ENCODE measurements at places on chromosomes 16 and 17. TPM values are rescaled to one million over a fixed set of nuclear protein-coding genes. Genes with fewer than 3 reads are reported as not detected.

GRCh38 chr16:31876951-31877828 is 3.6 kb downstream of the ZNF267 start:
- peak; percentile 78 for DNase-seq
- peaks cover 79% of the 10 kb centered on the region for H3K4me1 ChIP-seq
- peak overlapping the region; percentile 88 for H3K4me3 ChIP-seq
- peak overlapping the region; percentile 96 for H3K27ac ChIP-seq

DNA sequence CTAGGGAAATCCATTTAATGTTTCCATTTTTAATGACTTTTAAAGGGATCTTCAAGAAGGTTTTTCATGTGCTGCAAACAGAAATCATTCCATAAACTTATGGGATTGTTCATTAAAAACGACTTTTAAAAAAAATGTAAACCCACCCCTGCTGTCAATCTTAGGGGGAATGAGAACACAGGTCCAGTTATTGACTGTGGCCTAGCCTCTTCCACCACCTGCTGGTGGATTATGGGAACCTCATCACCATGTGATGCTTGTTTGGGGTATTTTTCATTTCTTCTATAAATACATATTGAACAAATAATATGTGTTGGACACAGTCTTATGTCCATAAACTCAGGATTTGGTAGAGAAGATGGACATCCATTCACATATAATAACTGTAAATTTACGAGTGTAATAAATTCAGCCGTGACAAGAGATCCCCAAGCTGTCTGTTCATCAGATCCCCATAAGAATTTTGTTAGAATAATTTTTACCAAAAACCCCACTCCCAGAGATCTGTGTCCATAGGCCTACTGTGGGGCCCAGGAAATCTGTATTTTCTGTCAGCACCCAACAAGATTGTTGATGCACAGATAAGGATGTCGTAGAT is 42.0 kb upstream of the TMC5 start:
- no peaks in the 10 kb centered on the region for H3K27me3 ChIP-seq
- H3K27ac ChIP-seq: no peak overlapping the region
- H3K4me3 ChIP-seq: no peak overlapping the region
- DNase-seq: peak; percentile 54

GRCh38 chr17:65892912-65893377 is 299.0 kb downstream of the CEP112 start:
- no peak for DNase-seq
- H3K27me3 ChIP-seq: no peaks in the 10 kb centered on the region
- no peaks in the 10 kb centered on the region for H3K36me3 ChIP-seq
- H3K4me3 ChIP-seq: no peak overlapping the region
- H3K4me1 ChIP-seq: peaks cover 5% of the 10 kb centered on the region
- no peak overlapping the region for H3K27ac ChIP-seq

GRCh38 chr16:48536614-48537200 is 73.3 kb downstream of the N4BP1 start:
- H3K36me3 ChIP-seq: no peaks in the 10 kb centered on the region
- peaks cover 17% of the 10 kb centered on the region for H3K4me1 ChIP-seq
- H3K27me3 ChIP-seq: no peaks in the 10 kb centered on the region
- peak; percentile 25 for DNase-seq

GRCh38 chr16:86862595-86863280 is 284.4 kb downstream of the FOXL1 start:
- no peak overlapping the region for H3K4me3 ChIP-seq
- no peak overlapping the region for H3K27ac ChIP-seq
- DNase-seq: no peak
- H3K36me3 ChIP-seq: no peaks in the 10 kb centered on the region
- no peaks in the 10 kb centered on the region for H3K27me3 ChIP-seq
- no peaks in the 10 kb centered on the region for H3K4me1 ChIP-seq

- DNase-seq: no peak
- H3K27ac ChIP-seq: no peak overlapping the region
- peaks cover 15% of the 10 kb centered on the region for H3K4me1 ChIP-seq
- no peak overlapping the region for H3K4me3 ChIP-seq
- H3K27me3 ChIP-seq: peaks cover 82% of the 10 kb centered on the region
Observed at GRCh38 chr17:38568274-38568673, 37.5 kb downstream of the SRCIN1 start.

DNA sequence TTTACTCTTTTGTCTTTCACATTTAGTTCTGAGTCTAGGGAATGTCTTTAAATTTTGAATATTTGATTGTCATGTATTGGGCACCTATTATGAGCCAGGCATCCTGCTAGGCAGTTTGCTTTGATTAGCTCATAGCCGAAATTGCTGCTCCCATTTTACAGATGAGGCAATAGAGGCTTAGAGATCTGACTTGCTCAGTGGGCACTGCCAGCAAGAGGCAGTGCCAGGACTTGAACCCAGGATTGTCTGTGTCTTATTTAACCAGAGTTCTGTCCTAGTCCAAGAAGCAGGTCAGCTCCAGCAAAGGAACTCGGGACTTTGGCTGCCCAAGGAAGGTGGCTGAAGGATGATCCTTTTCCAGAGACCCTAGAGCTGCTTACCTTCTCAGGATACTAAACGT is 24.5 kb downstream of the BEAN1 start:
- no peak overlapping the region for H3K4me3 ChIP-seq
- H3K27ac ChIP-seq: no peak overlapping the region
- H3K27me3 ChIP-seq: no peaks in the 10 kb centered on the region
- no peak for DNase-seq
- H3K36me3 ChIP-seq: no peaks in the 10 kb centered on the region

DNA sequence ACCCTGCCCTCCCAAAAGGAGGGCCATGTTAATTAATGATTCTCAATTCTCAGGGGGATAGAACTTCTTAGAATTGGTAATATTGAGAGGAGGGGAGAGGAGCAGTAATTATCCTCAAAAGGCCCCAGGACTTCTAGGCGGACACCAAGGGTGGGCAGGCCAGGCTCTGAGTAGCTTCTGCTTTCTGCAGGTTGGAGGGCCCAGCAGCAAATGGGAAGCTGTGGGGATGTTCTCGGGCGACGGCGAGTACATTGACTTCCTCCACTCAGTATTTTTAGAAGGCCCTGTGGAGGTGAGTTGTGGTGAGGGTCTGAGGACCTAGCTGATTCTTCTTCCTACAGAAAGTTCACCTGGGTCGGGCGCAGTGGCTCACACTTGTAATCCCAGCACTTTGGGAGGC is 57.5 kb downstream of the DNAH2 start:
- H3K27me3 ChIP-seq: no peaks in the 10 kb centered on the region
- no peak overlapping the region for H3K27ac ChIP-seq
- no peaks in the 10 kb centered on the region for H3K4me1 ChIP-seq
- no peaks in the 10 kb centered on the region for H3K36me3 ChIP-seq
- DNase-seq: no peak

- H3K4me1 ChIP-seq: peaks cover 5% of the 10 kb centered on the region
- peak; percentile 79 for DNase-seq
- H3K4me3 ChIP-seq: no peak overlapping the region
- no peak overlapping the region for H3K27ac ChIP-seq
Observed at GRCh38 chr17:1275962-1276736, 3.3 kb upstream of the TRARG1 start.

- no peak overlapping the region for H3K27ac ChIP-seq
- peaks cover 5% of the 10 kb centered on the region for H3K27me3 ChIP-seq
- no peaks in the 10 kb centered on the region for H3K36me3 ChIP-seq
- no peaks in the 10 kb centered on the region for H3K4me1 ChIP-seq
- DNase-seq: no peak
Observed at GRCh38 chr16:56108724-56109123, 82.6 kb upstream of the GNAO1 start.

DNA sequence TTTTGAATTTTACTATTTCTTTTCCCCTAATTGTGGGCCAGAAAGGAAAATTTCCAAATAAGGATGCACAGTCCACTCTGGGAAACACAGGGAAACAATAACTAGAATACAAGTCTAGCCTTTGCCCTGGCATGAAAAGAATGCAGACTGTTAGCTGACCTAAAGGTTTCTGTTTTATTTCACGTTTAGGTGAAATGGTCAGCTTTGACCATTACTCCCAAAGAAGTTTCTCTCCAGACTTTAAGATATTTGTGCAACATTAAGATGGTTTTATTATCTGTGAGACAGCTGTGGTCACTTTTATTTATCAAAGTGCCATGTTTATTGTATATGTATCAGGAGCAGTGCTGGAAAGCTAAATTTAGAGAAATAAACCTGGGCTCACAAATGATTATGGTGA is 163.9 kb downstream of the SPECC1 start:
- no peaks in the 10 kb centered on the region for H3K27me3 ChIP-seq
- H3K27ac ChIP-seq: no peak overlapping the region
- H3K4me1 ChIP-seq: no peaks in the 10 kb centered on the region
- DNase-seq: no peak

DNA sequence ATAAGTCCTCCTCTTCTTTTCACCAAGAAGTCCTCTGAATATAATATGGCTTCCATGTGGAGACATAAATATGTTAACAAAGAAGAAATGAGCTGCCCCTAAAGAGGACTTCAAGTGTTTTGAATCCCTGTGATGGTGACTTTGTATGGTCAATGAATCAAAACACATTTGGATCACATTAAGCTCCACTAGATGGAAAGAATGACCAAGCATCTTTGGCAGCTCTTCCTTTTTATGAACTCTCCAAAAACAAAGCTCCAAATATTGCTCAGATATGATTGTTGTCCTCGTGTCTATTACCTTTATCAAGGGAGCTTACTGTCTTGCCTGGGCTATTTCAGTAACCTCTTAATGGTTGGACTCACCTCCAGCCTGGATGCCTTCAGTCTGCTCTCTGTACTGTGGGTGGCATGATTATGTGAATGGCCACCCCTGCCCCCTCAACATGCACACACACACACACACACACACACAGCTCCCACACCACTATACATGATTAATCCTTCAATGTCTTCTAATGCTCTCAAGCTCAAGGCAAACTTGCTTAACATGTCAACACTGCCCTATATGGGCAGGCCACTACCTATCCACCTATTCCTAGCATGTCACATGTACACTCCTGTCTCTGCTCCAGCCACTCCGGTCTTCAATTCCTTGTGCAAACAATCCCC is 346.6 kb upstream of the SALL1 start:
- no peaks in the 10 kb centered on the region for H3K36me3 ChIP-seq
- no peaks in the 10 kb centered on the region for H3K27me3 ChIP-seq
- H3K27ac ChIP-seq: no peak overlapping the region
- no peak for DNase-seq

DNA sequence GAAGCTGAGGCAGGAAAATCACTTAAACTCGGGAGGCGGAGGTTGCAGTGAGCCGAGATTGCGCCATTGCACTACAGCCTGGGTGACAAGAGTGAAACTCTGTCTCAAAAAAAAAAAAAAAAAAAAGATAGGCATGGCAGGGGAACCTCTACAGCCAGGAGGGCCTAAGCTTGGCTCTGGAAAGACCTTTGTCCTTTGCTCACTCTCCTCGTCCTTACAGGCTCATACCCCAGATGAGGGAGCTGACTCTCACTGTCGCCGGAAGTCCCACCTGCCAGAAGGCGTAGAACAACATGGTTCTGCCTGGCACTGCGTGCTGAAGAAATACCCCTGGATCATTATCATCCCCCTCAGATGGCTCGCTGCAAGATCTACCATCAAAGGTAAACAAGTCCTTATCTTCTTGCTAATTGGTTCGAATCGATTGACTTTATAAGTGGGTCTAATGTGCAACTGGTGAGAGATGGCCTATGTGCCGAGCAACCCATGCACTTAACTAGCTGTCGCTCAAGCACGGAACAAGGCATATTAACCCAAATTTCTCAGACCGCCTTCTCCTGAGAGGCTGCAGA is 29.7 kb downstream of the RTN4RL1 start:
- H3K4me3 ChIP-seq: no peak overlapping the region
- no peak for DNase-seq
- peaks cover 23% of the 10 kb centered on the region for H3K27me3 ChIP-seq
- H3K27ac ChIP-seq: no peak overlapping the region
- no peaks in the 10 kb centered on the region for H3K4me1 ChIP-seq

NPIPB12 gene
- 42.1 TPM for total RNA-seq

ZNF750 gene
- not detected for total RNA-seq

HIRIP3 gene
- 43.9 TPM for total RNA-seq

RAB37 gene
- 2.1 TPM for total RNA-seq

WNT9B gene
- total RNA-seq: not detected

VPS9D1 gene
- total RNA-seq: 1.4 TPM

Data from activated naive CD4-positive, alpha-beta T cell treated with anti-CD3 and anti-CD28 coated beads for 36 hours (primary cell).